ENCODE measurements at places on chromosomes 1 and 21. TPM values are rescaled to one million over a fixed set of nuclear protein-coding genes. Genes with fewer than 3 reads are reported as not detected.

FLG2 gene
- not detected for total RNA-seq

PLK3 gene
- 48.9 TPM for total RNA-seq

SVBP gene
- 14.8 TPM for total RNA-seq

LRRC53 gene
- not detected for total RNA-seq

KRTAP20-2 gene
- not detected for total RNA-seq

NIT1 gene
- total RNA-seq, result 36.4 TPM

OR14I1 gene
- total RNA-seq, result not detected

FAM110D gene
- not detected for total RNA-seq

C1orf94 gene
- not detected for total RNA-seq

AKT3 gene
- total RNA-seq, result 42.6 TPM

SLAMF1 gene
- 59.3 TPM for total RNA-seq

CD5L gene
- total RNA-seq, result not detected

FAM229A gene
- 4.1 TPM for total RNA-seq

Data from activated CD8-positive, alpha-beta memory T cell treated with anti-CD3 and anti-CD28 coated beads, Interleukin-2, amount 10 ng/mL, durations not matched to agents 7 days and 5 days (primary cell).